Liver (tissue), 10 donors: ENCODE measurements at places on chromosomes 2 and 18. TPM values are rescaled to one million over a fixed set of nuclear protein-coding genes. Genes with fewer than 3 reads are reported as not detected.

The TXNL4A gene
- polyA plus RNA-seq = 41.8 TPM

The RGPD3 gene
- polyA plus RNA-seq = 0.07 TPM

The ZRANB3 gene
- polyA plus RNA-seq = 2.5 TPM

The CGREF1 gene
- polyA plus RNA-seq = 16.1 TPM

- no peak for DNase-seq
- no peaks in the 10 kb centered on the region for H3K27me3 ChIP-seq
- H3K4me1 ChIP-seq = no peaks in the 10 kb centered on the region
Observed at GRCh38 chr2:100674666-100675065, 111.9 kb downstream of the PDCL3 start.

GRCh38 chr2:160836755-160837154 is 323.5 kb upstream of the TANK start:
- no peak overlapping the region for H3K4me3 ChIP-seq
- H3K27ac ChIP-seq = no peak overlapping the region
- H3K27me3 ChIP-seq = no peaks in the 10 kb centered on the region
- no peaks in the 10 kb centered on the region for H3K4me1 ChIP-seq
- H3K36me3 ChIP-seq = no peaks in the 10 kb centered on the region

- H3K27ac ChIP-seq = no peak overlapping the region
- H3K4me3 ChIP-seq = no peak overlapping the region
- no peaks in the 10 kb centered on the region for H3K27me3 ChIP-seq
- no peak for DNase-seq
Observed at GRCh38 chr2:13543550-13543949, 826.8 kb downstream of the TRIB2 start.

- H3K4me3 ChIP-seq = no peak overlapping the region
- H3K27ac ChIP-seq = no peak overlapping the region
- no peaks in the 10 kb centered on the region for H3K27me3 ChIP-seq
- no peaks in the 10 kb centered on the region for H3K4me1 ChIP-seq
Observed at GRCh38 chr18:73824671-73825070, 323.0 kb downstream of the FBXO15 start.

- H3K27ac ChIP-seq = no peak overlapping the region
- no peaks in the 10 kb centered on the region for H3K27me3 ChIP-seq
- H3K4me1 ChIP-seq = no peaks in the 10 kb centered on the region
- H3K4me3 ChIP-seq = no peak overlapping the region
- no peak for DNase-seq
Observed at GRCh38 chr2:15485949-15486348, 75.2 kb downstream of the NBAS start.

- DNase-seq = no peak
- H3K27me3 ChIP-seq = no peaks in the 10 kb centered on the region
- H3K36me3 ChIP-seq = no peaks in the 10 kb centered on the region
- H3K4me3 ChIP-seq = no peak overlapping the region
- H3K27ac ChIP-seq = no peak overlapping the region
- H3K4me1 ChIP-seq = no peaks in the 10 kb centered on the region
Observed at GRCh38 chr18:74638210-74638609, 40.5 kb downstream of the ZNF407 start.
